Activated T-helper 1 cell treated with Interleukin-2 at 50 U/mL for 16 hours (primary cell): ENCODE measurements at places on chromosomes 12 and 14.

DNA sequence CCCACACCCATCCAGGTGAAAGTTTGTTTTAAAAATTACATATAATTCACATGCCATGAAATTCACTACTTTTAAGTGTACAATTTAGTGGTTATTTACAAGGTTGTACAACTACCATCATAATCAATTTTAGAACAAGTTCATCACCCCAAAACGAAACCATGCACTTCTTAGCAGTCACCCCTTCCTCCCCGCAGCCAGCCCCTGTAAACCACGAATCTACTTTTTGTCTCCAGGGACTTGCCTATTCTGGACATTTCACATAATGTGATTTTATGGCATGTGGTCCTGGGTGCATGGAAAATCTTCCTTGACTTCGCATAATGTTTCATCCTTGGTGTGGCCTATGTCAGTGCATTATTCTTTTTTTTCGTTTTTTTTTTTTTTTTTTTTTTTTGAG, 19.2 kb upstream of the TRAF3 start:
- DNase-seq = no peak

- no peak for DNase-seq
Measured at GRCh38 chr12:124852329-124852831, 11.3 kb downstream of the SCARB1 start.

DNA sequence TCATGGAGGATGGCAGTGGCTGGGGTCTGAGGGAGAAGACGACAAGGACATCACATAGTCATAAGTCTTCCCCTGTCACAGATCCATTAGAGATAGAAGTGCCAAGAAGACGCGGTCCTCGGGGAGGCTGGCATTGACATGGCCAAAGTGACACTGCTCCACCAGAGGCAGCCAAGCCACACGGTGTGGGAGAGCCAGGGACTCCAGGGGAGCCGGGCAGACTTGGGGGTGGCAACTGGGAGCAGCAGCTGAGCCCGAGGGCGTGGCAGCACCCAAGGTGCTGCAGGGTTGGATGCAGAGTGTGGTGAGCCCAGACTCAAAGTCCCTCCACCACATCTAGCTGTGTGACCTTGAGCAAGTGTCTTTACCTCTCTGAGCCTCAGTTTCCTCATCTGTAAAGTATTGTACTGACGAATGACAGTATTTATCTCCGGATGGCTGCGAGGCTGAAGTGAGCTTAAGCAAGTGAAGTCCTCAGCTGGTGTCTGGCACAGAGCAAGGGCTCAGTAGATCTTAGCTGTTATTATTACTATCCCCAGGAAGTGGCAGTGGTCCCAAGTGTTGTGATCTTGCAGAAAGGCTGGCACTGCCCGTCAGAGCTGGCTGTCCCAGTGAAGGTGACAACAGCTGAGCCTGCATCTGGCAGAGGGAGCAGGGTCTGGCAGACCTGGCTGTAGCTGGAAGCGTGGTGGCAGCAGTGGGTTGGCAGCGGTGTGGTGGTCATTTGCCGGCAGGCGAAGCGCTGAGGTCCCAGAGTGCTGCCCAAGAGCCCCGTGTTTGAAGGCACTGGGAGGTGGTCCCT, 54.9 kb downstream of the ZNF664 start:
- no peak for DNase-seq

DNA sequence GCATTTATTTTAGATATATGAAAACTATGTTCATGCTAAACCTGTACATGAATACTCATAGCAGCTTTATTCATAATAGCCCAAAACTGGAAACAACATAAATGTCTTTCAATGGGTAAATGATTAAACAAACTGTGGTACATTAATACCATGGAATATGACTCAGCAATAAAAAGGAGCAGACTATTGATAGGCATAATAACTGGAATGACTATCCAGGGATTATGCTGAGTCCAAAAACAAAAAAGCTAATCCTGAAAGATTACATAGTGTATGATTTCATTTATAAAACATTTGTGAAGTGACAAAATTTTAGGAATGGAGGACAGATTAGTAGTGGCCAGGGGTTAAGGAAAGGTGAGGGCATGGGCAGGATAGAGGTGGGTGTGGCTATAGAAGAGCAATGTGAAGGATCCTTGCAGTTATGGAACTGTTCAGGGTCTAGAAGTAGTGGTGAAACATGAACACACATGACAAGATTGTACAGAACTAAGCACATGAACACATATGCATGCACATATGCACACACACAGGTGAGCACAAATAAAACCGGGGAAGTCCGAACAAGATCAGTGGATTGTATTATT, 61.1 kb upstream of the CDKN3 start:
- DNase-seq = no peak
